Fibroblast of the aortic adventitia (primary cell): ENCODE measurements at places on chromosomes 4 and X. TPM values are rescaled to one million over a fixed set of nuclear protein-coding genes. Genes with fewer than 3 reads are reported as not detected.

DNA sequence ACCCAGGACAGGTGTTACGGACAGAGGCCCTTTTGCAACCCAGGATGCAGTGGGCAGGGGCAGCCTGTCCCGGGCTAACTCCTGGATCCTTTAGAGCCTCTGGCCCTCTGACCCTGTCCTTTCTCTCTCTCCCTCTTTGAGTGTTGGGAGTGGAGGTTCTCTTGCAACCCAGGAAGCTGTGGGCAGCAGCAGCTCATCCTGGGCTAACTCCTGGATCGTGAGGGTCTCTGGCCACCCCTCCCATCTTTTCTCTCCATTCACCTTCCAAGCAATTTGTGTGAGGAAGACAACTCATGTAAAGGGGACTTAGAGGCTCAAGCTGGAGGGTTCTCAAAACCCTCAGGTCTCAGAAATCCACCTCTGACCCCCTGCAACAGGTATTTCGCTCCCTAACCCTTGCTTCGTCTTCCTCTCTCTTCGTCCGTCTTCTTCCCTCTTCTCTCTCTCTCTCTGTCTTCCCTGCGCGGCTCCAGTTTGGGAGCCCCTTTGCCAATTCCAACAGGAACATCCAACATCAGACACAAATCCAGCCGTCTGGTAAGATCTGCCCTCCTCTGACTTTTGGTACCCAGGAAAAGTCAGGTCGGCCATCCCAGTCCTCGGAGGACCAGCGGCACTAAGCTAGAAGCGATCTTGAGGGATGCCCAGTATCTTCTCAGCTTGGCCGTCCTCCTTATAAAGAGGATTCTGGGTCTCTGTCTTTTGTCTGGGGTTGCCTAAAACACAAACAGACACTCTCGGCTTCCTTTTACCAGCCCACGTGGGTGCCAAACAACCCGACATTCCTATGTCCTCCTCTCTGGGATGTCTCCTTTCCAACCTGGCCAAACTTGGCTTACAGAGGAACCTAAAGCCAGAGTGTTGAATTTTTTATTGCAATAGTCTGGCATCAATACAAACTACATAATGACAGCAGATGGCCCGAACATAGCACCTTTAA lies 7.9 kb downstream of the ASMTL start:
- no peak for DNase-seq

GRCh38 chr4:186360551-186360950 lies 94.6 kb downstream of the F11 start:
- DNase-seq: no peak

- no peak for DNase-seq
These were observed 676.7 kb downstream of the GALNTL6 start for GRCh38 chr4:172489861-172490260.

Gene NOX1
- not detected in 2 replicates for total RNA-seq

Gene DDX53
- total RNA-seq: not detected in 2 replicates

DNA sequence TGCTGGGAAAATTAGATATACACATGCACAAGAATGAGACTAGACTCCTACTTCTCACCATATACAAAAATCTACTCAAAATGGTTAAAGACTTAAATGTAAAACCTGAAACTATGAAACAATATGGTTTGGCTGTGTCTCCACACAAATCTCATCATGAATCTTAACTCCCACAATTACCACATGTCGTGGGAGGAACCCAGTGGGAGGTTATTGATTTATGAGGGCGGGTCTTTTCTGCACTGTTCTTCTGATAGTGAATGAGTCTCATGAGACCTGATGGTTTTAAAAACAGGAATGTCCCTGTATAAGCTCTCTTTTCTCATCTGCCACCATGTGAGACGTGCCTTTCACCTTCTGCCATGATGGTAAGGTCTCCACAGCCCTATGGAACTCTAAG lies 48.5 kb upstream of the DDX60 start:
- no peak for DNase-seq

Gene HAUS3
- 18.9 and 28.0 TPM in 2 replicates for total RNA-seq

DNA sequence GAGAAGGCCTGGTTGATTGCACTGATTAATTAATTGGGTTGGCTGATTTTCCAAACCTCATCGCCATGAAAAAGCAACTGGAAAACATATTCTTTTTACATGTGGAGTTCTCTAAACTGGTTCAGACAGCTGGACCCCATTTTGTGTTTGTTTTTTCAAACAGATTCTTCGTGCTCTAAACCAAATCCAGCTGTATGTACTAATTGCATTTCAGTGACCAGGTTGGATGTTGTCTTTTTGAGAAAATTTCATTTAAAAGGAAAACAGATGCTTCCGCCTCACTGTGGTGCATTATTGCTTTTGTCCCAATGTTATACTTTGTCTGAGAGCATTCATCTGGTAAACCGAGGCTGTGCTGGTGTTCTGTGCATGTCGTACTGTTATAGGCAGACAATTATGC lies 67.8 kb upstream of the LNX1 start:
- no peak for DNase-seq

Gene RTL5
- 2.3 and 4.3 TPM in 2 replicates for total RNA-seq

Gene DAPP1
- not detected in 2 replicates for total RNA-seq

DNA sequence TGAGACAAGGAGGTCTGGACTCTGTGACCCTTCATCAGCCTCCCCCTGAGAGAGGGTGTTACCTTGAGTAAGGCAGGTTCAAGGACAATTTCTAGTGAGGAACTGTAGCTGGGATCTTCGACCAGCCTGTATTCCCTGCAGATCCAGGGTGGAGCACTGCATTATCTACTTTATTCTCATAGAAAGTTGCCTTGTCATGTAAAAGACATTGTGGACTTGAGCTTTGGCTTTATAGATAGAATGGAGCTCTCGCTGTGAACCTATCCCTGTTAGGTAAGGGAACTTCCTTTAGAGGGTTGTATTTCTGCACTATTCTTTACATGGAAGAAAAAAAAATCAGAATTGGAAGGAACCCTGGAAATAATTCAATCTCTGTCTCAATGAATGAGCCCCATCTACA lies 91.4 kb downstream of the MAOA start:
- DNase-seq: no peak

DNA sequence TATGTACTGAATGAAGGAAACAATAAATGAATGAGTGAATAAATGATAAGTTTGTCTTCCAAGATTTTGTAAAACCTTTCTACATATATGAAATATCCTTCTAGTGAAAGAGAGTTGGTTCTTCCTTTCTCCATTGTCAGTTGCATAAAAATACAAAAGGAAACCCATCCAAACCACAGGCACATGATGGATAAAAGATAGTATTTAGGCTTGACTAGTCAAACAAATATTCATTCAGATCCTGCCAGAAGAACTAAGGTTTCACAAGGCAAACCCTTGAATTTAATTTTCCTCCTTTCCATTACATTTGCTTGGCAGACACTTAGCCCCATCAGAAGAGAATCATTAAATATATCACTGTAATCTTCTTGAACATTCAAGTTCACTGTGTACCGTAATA lies 208.4 kb downstream of the COL25A1 start:
- DNase-seq: no peak

Gene POU4F2
- total RNA-seq: not detected in 2 replicates

GRCh38 chrX:110188701-110189558 lies 129.0 kb downstream of the AMMECR1 start:
- DNase-seq: no peak

Gene DUSP21
- not detected in 2 replicates for total RNA-seq

Gene TLR10
- not detected in 2 replicates for total RNA-seq

DNA sequence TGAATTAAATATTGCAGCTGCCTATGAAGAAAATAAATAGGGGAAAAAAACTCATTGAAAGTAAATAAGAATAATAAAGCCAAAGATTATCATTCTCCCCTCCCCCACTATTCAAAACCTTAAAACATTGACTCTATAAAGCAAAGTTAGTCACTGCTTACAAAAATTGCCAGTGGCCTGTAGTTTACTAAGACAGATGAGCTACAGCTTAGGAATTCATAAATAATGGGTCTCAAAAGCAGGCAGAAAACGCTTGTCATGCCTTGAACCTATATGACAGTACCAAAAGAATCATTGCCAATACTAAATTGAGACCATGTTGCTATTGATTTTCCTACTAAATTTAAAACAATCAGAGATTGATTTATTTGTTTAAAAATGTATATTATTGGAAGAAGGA lies 78.9 kb downstream of the SLC10A7 start:
- peak; percentile 46 for DNase-seq

GRCh38 chr4:145679520-145679919 lies 426 bp upstream of the C4orf51 start:
- peak; percentile 85 for DNase-seq

DNA sequence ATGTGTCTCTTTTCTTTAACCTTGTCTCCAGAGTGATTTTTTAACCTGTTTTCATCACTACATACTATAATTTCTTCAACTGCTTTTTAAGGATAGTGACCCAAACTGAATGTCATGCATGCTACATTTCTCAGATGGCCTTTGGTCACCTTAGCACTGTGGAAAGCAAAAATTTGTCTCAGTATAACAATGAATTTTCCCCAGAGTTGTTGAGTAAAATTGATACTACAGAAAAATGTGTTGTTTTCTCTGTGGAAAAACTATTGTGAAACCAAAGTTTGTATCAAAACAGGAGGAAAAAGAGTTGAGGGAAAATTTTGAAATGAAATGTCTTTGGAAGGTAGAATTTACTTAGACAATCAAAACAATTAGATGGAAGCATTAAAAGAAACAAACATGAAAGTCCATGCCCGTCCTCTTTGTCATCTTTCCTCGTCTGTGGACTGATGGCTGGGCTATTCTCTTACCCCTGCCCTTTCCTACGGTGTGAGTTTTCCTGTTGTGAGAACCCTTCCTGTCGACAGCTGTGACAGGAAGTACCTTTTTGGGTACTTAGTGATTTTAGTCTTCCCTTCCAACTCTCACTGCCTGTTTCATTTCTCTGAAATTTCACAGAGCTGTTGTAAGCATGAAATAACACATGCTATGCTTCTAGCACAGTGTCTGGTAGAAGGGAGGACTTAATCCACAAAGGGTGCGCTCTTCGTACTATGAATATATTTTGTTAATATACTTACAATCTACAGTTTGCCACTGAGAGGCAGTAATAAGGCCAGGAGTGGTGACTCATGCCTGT lies 50.8 kb downstream of the LRP2BP start:
- DNase-seq: no peak

- DNase-seq: no peak
These were observed 7.6 kb upstream of the DLG3 start for GRCh38 chrX:70437011-70437410.

Gene SNX12
- total RNA-seq: 61.7 and 64.1 TPM in 2 replicates

GRCh38 chrX:72141372-72142004 lies 9.8 kb upstream of the RTL5 start:
- no peak for DNase-seq

GRCh38 chr4:22363036-22363435 lies 152.8 kb downstream of the ADGRA3 start:
- no peak for DNase-seq

DNA sequence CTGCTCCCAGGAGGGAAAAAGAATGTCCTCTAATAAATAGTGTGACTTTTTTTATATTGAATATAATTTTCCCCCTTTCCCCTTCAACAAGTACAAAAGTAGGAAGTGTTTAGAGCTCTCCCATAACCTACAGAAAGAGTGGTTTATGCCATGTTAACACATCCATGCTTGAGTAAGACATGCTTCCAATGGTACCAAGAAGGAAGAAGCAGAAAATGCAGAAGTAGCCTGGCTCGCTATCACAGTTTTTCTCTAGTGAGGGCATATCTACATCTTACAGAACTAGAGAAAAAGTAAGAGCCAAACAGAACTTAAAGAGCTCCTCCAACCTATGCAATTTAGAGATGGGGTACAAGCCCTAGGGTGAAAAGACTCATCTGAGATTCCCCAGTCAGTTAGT lies 82.5 kb downstream of the ARHGEF9 start:
- no peak for DNase-seq

Gene DGAT2L6
- not detected in 2 replicates for total RNA-seq

Gene UGT2B15
- total RNA-seq: not detected in 2 replicates

Gene DMRTC1B
- total RNA-seq: not detected in 2 replicates

Gene SLC10A4
- total RNA-seq: not detected in 2 replicates

DNA sequence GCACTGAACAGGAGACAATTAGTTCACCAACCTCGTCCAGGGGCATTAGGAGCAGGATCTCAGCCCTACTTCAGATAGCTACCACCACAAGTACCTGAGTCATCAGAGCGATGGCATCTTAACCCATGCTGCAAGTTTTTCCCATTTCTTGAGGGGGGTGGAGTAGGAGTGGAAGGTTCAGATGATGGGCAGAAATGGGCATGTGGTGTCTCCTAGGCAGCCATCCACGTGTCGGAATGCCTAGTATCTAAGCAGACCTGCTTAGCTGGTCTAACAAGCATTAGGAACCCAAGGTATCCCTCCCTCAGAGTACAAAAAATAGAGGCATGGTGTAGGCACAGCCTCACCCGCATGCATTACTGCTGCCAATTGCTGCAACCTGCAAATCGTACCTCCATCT lies 159.1 kb upstream of the DGKK start:
- DNase-seq: no peak

DNA sequence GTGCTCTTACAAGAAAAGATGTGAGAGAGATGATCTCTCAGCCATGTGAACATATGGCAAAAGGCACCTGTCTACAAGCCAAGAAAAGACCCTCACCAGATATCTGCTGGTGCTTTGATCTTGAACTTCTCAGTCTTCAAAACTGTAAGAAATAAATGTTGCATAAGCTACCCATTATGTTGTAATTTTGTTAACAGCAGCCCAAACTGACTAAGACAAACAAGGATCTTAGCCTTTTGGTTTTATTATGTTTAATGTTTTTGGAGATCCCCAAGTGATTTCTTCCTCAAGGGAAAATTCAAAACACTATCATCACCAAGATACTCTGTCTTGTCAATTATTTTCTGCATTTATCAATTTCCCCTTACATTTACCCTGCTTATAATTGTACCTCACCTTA lies 21.8 kb upstream of the CCNI start:
- DNase-seq: no peak

GRCh38 chrX:97398030-97398551 lies 514.4 kb downstream of the RPA4 start:
- no peak for DNase-seq

DNA sequence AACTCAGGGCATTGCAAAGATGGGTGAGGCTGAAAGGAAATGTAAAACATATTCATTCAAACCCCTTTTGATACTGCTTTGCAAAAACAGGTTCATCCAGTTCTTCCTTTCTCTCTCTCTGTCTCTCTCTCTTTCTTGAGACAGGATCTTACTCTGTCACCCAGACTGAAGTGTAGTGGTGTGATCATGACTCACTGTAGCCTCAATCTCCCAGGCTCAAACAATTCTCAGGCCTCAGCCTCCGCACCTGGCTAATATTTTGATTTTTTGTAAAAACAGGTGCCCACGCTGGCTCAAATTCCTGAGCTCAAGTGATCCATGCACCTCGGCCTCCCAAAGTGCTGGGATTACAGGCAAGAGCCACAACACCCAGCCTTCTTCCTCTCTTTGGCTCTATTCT lies 15.6 kb upstream of the DCHS2 start:
- no peak for DNase-seq

- no peak for DNase-seq
These were observed 33.4 kb downstream of the SYTL4 start for GRCh38 chrX:100698551-100698950.

- no peak for DNase-seq
These were observed 868 bp downstream of the DACH2 start for GRCh38 chrX:86149119-86149518.

DNA sequence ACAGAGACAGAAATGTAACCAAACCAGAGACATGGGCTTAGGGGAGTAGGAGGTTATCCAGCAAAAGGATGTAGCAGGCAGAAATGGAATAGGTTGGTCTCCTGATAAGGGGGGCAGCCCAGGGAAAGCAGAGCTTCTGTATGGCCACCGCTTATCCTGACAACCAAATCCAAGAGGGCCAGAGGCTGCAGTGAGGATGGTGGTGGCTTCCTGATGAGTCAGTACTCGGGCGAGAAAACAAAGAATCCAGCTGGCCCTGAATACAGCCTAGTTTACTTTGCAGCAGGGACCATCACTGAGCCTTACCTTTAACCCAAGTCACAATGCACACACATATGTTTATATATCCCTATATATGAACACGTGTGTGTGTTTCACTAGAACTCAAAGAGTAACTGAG lies 129.7 kb upstream of the FTHL17 start:
- no peak for DNase-seq
